ENCODE measurements at places on chromosomes 13 and 19. TPM values are rescaled to one million over a fixed set of nuclear protein-coding genes. Genes with fewer than 3 reads are reported as not detected.

Gene ARHGAP45
- total RNA-seq, result 5.1 TPM

GRCh38 chr19:48746738-48747575 lies at the start of gene IZUMO1:
IZUMO1 (minus strand) TSS chr19:48746909; CDS start chr19:48745859, 1,050 bp downstream.
- peak; percentile 68 for DNase-seq

Gene PLIN5
- 136 TPM for total RNA-seq

DNA sequence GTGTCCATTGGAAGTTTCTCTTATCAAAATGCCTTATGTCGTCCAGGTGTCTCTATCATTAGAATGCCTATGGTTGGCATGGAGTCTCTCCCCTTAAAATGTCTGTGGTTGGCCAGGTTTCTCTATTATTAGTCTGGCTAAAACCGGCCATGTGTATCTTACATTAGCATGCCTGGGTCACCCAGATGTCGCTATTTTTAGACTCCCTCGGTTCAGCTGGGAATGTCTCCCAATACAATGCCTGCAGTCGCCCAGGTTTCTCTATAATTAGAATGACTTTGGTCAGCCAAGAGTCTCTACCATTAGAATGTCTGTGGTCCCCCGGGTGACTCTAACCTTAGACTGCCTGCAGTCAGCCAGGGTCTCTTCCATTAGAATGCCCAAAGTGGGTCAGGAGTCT lies 1536.1 kb downstream of the UQCRFS1 start:
- no peak for DNase-seq

Gene PSG11
- total RNA-seq, result not detected

GRCh38 chr13:38283346-38283745 lies 66.3 kb upstream of the UFM1 start:
- DNase-seq, result no peak

GRCh38 chr19:19594381-19594780 lies 24.1 kb downstream of the PBX4 start:
- no peak for DNase-seq

DNA sequence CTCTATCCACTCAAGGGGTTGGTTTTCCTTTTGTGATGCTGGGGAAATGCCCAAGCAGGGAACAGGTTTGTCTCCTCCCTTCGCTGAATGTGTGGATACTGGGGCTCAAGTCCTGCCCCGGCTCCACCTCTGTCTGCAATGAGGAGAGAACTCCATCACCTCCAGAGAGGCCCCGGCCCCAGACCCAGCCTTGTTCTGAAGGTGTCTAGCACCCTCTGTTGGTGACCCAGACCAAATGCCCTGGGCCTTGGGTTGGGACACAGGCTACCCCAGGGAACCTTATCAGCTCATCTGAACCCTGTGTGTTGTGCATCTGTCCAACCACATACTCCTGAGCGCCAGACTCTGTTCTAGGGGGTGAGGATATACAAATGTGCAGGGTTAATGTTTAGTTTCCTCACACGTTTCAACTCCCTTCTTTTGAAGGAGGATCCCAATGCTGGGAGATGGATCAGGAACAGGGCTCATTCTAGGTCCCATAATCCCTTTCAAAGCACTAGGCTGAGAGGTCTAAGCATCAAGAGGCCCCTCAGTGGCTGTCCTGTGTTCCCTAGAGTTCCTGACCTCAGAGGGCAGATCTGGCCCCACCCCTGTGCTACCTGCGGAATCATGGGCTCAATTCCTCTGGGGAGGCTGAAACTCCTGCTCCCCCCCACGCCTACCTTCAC lies 112.5 kb upstream of the SLC7A1 start:
- DNase-seq, result no peak

Gene PGLYRP1
- 0.43 TPM for total RNA-seq

DNA sequence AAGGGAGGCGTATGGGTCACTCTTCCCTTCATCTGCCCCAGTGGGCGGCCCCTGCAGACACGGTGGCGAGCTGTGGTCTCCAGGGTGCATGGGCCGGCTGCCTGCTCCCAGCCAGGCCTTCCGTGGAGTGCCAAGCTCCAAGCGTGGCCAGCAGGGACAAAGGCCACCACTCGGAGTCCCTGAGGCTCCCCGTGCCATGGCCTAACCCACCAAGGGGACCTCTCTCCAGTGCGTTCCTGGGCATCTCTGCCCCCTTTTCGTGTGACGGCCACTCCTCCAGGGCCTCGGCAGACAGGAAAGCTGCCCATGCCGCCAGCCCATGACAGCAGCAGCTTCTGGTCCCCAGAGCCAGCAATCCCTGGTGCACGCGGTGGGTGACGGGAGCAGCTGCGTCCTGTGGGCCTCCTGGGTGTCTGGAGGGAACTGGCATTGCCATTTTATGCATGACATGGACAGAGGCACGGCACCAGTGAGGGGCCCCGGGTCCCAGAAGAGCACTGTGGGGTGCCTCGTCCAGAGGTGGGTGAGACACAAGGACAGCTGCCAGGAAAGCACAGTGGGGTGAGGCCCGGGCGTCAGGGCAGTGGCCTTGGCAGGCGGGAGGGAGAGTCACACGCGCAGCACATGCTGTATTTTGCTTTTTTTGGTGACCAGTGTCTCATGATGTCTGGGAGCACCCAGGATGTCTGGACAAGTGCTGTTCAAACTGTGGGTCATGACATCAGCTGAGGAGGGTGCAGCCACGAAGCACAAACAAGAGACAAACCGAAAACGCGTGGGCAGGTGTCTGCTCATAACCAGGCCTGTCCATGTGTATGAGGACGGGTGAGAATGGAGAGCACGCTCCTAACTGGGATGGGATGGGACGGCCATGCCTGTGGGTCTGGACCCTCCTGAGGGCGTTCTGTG lies 32.3 kb downstream of the CEBPG start:
- peak; percentile 92 for DNase-seq

GRCh38 chr13:52344108-52344507 lies 61.9 kb downstream of the THSD1 start:
- no peak for DNase-seq

DNA sequence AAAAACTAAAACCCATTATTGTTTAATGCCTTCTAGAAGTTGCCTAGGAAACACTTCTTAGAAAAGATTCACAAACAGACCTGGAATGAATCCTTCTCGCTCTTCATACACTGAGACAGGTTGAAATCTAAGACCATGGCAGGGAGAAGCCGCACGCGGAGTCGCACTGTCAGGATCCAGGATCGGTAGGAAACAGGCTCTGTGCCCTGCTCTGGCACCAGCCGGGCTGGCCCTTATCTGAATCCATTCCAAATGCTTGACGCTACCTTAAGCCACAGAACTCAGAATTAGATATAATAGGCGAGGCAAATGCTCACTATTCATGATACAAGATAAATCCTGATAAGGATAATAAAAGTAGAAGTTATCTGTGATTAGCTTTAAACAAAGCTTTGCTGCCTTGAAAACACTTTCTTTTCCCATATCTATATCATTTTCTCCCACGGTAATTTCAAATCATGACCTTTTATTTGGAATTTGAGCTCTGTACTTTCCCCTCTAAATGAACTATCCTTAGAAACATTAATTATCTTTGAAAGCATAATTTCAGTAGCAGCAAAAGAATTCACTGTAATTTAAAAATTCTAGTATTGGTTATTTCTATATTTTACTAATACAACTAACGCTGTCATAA lies 385.6 kb downstream of the IRS2 start:
- peak; percentile 80 for DNase-seq

DNA sequence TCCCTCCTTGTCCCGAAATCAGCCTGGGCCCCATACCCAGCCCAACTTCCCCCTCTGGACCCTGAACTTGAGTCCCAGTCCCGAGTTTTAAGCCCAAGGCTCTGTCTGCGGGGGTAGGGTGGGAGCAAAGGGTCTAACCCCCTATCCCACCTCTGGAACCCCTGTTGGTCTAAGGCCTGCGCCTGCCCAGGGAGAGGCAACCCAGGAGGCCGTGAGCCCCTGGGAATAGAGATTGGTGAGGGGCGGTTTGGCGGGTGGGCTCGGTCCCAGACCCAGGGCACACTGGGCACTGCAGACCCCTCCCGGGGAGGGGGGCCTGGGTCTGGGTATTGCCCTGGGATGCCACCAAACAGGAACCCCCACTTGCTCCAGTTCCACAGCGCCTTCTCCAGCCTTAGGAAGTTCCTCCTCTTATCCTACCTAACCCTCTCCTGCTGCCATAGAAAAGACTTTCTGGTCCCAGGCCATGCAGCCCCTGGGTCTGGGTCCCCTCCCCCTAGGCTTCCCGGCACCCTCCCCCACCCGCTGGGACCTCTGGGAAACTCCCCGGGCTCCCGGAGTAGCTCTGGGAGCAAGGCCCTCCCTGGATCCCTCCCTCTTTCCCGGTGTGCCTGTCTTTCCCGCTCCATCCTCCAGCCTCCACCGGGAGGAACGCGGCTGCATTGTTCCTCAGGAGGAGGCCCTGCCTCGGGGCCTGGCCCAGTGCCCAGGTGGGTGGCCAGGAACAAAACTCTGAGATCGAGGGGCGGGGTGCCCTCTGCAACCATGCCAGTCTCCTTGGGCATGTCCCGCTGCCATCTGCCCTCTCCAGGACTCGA lies 33.6 kb upstream of the NANOS3 start:
- DNase-seq, result no peak

Gene RANBP3
- total RNA-seq, result 22.8 TPM

- no peak for DNase-seq
Observed at GRCh38 chr19:30799865-30800755, 427.9 kb downstream of the ZNF536 start.

Gene HOMER3
- 2.8 TPM for total RNA-seq

Gene CABP5
- total RNA-seq, result not detected

Gene FXYD1
- total RNA-seq, result 280 TPM

DNA sequence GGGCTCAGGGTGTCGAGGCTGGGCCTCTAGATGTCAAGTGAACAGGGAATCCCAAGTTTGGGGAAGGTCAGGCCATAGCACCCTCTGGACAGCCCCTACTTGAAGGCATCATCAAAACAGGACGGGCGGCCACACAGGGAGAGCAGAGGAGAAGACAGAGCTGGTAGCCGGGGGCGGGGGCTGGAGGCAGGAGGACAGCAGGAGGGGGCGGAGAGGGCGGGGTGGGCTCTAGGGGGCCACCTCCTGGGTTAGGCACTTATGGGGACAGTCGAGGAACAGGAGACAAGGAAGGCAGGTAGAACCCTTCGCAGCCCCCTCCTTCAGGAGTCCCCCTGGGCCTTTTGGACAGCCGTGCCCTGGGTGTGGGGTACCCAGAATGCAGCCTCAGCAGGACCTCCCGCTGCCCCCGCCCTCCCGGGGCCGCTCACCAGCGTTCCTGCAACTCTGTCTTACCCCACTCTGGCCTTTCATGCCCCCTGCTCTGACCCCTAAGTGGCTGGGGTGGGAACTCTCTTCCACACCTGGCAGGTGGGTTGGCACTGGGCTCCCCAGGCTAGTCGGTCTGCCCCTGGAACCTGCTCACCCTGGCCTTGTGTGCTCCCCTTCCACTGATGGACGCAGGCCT lies 5.8 kb downstream of the SSBP4 start:
- no peak for DNase-seq

GRCh38 chr13:31947105-31947504 lies 84.5 kb upstream of the FRY start:
- no peak for DNase-seq

GRCh38 chr13:25525884-25526283 lies 154.1 kb downstream of the ATP8A2 start:
- no peak for DNase-seq

DNA sequence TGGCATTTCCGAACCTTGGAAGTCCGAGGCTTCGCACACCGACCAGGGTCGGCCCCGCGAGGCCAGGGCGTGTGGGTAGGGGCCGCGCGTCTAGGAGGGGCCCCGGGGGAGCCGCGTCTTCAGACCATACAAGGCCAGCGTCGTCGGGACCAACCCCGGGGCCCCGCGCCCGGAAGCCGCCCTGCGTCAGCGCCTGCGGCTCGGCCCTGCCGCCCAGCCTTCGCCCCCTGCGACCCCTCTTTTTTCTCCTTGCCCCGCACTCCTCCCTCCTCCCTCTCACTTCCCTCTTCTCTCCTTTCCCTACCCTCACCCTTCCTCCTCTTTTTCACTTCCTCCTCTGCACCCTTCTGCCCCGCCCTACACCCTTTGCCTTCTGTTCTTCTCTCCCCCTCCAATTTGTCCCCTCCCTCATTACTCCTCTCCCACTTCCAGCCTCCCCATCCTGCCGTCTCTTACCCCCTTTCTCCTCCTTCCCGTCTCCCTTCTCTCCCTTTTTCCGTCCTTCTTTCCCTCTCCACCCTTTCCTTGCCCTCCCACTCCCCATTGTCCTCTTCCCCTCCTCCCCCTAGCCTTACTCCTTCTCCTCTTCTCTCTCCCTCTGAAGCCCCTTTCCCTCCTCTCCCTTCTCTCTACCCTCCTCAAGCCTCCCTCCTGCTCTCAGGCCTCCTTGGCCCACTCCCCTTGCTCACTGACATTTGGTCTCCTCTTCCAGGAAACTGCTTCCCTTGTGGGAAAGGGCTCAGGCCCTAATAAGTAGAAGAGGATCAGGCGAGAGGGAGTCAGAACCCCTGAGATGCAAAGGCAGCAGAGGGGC lies 2.2 kb upstream of the PLEKHG2 start:
- DNase-seq, result peak; percentile 75
